ENCODE measurements at places on chromosomes 1 and 21.

DNA sequence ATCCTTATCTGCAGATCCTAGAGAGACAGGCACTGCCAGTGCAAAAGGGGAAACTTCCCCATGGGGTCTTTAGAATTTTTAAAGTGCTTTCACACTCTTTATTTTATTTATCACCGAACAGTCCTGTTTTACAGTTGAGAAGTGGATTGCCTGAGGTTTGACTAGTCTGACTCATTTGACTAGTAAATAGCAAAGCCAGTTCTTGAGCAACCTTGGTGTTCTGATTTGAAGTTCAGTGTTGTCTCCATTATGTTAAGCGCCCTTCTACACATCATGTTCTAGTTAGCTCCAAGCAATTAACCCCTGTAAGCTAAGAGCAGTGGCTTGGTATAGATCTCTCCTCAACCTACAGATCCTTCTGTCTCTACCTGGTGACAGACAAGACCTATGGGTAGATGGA is 262.9 kb downstream of the CACNA1E start:
- no peak for DNase-seq

DNA sequence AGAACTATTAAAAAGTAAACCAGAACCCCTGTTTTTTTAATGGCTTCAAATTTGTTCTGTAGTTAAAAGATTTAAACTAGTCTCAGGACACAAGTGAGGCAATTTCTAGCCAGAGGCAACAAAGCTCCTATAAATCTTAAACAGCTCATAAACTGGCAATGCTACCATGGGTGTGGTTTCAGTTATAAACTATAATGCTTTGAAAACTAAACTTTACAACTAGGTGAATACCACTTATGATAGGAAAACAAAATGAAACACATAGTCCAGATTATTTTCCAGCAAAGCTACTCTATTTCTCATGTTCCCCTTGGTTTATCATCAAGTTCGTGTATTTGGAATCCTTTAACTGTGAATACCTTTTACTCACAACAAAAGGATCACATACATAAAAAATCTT is 282.5 kb downstream of the VAV3 start:
- DNase-seq, result no peak

DNA sequence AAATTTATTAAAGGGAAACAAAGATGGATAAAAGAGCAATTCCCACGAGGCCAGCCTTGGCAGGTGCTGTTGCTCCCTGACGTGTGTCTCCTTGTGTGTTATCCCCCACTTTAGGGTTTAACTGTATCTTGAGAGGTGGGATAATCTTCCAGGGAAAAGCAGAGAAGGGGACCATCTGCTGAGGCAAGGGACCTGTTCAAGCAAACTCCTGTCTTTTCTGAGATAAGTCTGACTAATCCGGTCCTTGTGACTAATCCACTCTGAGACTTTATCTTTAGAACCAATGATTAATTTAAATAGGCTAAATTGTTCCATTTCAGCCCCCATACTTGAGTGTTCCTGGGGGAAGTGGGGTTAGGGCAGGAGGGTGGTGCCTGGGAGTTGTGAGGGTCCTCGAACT is 163.6 kb downstream of the CAMTA1 start:
- no peak for DNase-seq

DNA sequence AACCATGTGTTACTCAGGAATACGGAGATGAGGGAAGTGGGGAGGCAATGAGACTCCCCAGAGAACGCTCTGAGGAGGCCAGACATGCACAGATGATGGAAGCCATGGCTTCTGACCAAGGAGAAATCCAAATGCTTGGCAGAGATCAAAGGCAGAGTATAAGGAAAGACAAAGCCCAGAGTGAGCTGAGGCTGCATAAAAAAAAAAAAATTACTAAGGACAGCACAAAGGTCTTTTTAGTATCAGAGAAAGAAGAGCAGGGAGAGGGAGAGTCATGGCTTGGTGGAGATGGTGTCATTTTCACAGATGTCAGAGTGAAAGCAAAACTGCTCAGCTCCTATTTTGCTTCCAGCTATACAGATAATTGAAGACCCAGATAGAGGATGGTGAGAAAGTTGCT is 8.1 kb upstream of the NCF2 start:
- no peak for DNase-seq

- DNase-seq, result no peak
These were observed 498 bp downstream of the KRTAP10-2 start for GRCh38 chr21:44550807-44551206.

GRCh38 chr1:214349781-214350180 is 68.8 kb downstream of the SMYD2 start:
- DNase-seq, result no peak

- DNase-seq, result no peak
These were observed 33.7 kb upstream of the PLA2G2C start for GRCh38 chr1:20220036-20220435.

DNA sequence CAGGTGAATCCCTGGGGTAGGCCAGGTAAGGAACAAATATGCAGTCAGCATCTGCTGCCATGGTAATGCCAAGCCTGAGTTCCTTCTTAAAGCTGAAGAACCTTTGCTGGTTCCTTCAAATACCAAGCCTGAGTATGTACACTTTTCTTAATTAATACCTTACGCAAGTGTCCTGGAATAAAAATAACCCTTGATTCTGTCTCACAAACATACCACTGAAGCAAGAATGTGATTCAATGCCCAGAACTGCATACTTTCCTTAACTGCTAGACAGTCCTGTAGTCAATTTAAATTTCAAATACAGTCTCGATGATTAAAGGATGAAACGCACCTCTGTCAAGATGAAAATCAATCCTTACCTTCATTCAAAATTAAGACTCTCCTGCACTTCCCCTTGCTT is 634.0 kb upstream of the CHRM3 start:
- no peak for DNase-seq

DNA sequence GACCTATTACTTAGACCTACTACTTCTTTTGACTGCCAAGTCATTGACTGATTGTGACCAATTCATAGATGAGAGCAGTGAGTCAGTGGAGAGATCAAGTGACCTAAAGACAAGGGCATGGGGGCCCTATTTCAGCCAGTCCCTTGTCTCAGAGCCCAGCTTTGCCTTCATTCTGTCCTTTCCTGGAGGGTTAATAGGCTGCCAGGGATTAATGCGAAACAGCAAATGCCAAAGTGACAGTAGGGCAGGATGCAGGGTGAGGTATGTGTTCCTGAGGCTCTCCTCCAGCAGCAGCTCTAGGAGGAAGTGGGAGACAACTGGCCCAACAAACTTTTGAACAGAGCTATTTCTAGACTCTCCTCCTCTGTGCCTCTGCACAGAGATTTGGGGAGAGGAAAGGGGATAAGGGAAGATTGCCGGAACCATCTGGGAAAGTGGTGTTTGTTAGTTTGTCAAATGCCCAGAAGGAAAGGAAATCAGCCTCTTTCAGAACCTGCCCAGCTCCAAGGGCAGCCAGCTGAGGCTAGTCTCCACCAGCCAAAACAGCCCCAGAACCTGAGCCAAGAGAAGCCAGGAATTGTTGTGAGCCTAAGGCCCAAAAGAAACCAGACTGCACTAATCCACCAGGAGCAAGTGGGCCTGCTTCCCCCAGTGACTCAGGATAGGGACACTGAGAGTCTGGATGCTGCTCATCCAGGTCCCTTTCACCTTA is 4.9 kb upstream of the S100A3 start:
- peak; percentile 46 for DNase-seq

- peak; percentile 1 for DNase-seq
These were observed 487.5 kb upstream of the CHRM3 start for GRCh38 chr1:238898856-238899255.

DNA sequence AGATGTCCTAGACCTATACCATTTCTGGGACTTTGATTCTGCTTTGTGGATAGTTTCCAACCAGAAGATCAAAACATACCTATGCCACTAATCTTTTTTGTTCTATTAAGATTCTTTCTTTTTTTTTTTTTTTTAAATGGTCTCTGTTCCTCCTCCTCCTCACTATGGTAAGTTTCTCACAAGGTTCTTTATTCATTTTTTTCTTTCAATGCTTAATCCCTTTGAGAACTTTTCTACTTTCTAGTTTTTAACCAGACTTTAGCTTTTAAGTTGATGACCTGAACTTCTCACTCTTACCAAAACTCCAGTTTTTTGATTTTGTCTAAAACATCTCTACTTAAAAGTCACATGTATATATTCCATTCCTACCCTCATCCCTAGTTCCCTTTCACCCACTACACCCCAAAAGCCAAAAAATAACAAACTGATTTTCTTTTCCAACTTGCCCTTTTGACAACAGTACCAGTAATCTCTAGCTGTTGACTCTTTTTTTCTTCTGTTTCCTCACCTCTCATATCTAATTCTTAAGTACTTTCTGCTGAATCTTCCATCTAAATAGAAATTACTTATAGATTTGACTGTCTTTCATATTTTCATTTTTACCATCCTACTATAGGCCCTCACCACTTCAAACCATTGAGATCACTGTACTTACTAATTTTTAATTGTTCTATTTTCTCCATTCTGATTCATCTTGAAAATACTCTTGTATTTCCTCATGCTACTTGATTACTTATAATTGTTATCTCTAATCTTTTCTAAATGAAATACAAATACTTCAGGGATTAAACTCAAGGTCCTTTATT is 6.1 kb downstream of the CEPT1 start:
- DNase-seq, result no peak

DNA sequence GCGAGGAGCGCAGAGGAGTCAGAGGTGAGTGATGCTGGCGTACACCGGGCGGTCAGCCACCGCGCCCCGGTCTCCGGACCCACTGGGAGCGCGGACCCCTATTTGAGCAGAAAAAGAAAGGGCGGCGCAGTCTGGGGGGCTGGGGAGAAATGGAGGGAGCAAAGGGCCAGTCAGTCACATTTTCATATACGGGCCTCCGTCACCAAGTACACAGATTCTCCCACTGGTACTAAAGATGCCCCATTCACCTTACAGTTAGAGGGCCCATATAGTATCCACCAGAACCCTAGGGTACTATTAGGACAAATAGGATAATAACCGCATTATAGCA is 573 bp downstream of the C2CD4D start:
- DNase-seq, result no peak

- DNase-seq, result no peak
These were observed 57.8 kb upstream of the NFASC start for GRCh38 chr1:204812842-204813241.

GRCh38 chr1:112723511-112723839 is 8.3 kb upstream of the PPM1J start:
- DNase-seq, result no peak

DNA sequence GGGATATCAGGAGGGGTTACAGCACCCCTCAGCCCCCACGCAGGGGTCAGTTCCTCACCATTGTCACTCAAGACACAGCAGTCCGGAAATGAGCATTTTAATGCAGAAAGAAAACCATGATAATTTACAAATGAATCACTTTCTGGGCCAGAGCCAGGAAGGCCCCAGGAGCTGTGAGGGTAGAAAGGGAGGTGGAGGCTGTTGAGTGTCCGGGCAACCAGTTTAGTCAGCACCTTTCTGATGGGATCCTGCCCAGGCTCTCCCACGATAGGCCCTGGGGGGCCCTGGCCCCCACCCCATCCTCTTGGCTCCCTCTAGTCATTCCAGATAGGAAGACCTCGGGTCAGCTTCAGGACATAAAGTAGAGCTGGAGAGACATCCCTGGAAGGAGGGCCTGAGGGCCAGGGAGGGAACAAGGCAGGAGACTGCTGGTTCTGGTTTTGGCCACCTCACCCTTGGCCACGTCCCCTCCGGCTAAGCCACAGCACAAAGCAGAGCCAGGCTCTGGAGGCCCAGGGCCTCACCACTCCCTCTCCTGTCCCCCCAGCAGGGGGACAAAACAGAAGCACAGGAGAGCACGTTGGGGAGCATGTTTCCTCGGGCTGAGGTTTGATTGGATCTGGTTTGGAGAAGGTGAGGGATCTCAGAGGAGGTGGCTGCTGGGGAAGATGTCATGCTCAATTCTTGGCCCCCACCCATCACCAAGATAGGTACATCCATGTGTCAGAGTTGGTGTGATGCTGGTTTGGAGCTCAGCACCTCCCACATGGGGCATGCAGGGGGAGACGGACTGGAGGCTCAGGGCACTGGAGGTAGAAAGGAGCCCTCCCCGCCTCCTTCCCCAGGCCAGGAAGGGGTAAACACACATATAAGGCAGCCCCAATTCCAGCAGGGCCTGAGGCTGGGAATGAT is 20.6 kb downstream of the ETNK2 start:
- DNase-seq, result no peak

DNA sequence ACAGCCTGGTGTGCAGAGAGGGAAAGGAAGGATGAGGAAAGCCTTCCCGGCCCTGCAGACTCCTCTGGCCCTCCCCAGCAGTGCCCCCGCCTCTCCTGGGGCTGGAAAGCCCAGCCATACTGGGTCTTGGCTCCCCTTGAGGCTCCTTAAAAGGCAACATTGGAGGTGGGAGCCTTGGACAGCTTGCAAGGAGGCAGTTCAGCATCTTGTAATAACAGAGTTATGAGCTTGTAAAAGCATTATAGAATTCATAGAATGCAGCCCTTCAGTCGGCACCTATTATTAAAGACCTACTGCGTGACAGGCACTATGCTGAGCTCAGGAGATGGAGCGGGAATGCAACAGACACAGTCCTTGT is 4.2 kb downstream of the TINAGL1 start:
- no peak for DNase-seq

GRCh38 chr21:39632796-39633442 is 20.2 kb downstream of the B3GALT5 start:
- no peak for DNase-seq

DNA sequence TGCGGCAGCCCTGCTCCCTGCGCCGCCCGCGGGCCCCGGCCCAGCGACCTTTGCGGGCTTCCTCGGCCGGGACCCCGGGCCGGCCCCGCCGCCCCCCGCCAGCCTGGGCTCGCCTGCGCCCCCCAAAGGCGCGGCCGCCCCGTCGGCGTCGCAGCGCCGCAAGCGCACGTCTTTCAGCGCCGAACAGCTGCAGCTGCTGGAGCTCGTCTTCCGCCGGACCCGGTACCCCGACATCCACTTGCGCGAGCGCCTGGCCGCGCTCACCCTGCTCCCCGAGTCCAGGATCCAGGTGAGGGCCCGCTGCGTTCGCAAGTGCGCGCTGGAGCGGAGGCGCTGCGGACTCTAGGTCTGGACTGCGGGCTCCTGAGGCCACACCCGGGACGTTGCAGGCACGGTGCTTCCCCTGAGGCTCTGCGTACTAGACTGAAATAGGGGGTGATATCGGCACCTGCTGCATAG is 351 bp downstream of the MIXL1 start:
- peak; percentile 3 for DNase-seq

DNA sequence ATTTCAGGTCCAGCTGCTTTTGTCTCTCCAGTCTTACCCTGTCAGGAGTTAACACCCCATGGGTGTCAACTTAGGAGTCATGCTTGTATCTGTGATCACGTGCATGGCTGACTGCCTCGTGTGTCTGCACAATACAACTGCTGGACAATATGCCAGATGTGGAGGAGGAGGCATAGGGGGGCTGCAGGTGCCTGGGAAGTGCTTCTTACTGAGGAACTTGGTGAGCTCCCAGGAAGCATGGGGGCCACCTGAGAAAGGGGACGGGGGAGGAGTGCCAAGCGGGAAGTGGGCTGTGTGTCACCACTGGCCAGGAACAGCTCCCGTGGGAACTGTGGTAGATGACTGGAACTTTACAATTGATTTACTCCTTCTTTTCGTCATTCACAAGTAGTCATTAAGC is 9.5 kb downstream of the RHEX start:
- DNase-seq, result no peak

All from suppressor macrophage (primary cell).